ENCODE measurements at places on chromosomes 5 and 9.

GRCh38 chr5:23579566-23579965 is 72.2 kb downstream of the PRDM9 start:
- DNase-seq = no peak

DNA sequence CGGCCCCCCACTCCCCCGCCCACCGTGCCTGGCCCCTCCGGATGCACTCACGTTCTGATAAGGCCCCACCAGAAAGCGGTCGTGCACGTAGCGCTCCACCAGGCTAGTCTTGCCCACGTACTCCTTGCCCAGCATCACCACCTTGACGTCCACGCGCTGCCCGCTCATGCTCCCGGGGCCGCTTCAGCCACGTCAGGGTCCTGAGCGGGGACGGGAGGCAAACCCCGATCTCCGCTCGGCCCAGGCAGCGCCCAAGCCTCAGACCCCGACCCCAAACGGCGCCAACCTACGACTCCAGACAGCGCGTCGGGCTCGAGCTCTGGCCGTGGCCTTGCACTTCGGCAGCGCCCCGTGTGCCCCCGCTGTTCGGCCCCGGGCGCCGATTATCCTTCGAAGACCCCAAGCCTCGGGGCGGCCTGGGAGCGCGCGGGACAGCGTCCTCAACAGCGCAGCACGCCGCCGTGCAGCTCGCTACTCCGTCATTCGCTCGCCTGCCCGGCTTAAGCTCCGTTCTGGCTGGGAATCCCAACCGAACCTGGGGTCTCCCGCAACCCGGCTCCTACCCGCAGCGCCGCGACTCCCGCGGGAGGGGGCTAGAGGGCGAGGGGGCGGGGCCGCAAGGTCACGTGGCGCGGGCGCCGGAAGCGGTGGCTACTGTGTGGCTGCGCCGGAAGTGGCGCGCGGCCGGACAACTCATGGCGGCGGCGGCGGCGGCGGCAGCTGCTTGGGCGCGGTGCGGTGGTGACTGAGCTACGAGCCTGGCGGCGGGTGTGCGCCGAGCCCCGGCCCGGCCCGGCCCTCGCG is at the start of the genes PRELID1 and RAB24:
Gene PRELID1, plus strand, starts transcription at position 679 of the 804 bp plus-strand sequence. CDS start 187 bp downstream, outside the sequence.
Gene RAB24, minus strand, starts transcription at position 599 of the 804 bp plus-strand sequence. Its CDS starts 431 bp downstream, at position 168.
- DNase-seq = peak; percentile 78

- DNase-seq = peak; percentile 17
Measured at GRCh38 chr5:103232393-103232999, 26.1 kb upstream of the MACIR start.

DNA sequence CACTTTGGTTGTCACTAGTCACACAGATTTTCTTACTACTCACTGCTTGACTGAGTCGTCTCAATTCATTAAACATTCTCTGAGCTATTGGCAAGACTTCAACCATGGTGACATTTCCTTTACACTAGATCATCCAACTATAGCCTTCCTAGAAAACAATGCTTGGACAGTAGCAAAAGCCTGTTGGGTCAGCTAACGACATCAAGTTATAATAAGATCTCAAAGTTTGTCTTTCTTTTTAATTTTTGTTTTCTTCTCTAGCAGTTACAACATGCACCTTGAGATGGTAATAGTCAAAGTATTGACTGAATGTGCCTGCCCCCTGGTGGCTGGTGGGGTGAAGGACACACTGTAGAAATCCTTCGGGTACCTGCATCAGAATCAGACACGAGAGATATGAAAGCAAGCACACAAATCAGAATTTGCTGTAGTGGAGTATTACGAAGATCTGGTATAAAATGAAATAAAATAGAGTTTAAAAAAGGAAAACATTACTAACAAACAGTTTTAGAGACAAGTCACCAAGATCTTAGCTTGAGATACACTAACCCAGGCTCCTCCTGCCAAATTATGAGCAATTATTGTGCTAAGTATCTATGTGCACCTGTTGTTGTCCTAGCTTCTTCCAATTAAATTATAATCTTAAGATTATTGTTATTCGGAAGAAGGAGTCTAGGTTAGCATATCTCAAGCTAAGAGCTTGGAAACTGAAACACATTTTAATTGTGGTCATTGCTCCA is 81.2 kb downstream of the ARL15 start:
- peak; percentile 61 for DNase-seq

GRCh38 chr9:86827893-86828292 is 119.4 kb downstream of the GAS1 start:
- no peak for DNase-seq

- no peak for DNase-seq
Measured at GRCh38 chr9:128218518-128219389, 15.6 kb downstream of the DNM1 start.

DNA sequence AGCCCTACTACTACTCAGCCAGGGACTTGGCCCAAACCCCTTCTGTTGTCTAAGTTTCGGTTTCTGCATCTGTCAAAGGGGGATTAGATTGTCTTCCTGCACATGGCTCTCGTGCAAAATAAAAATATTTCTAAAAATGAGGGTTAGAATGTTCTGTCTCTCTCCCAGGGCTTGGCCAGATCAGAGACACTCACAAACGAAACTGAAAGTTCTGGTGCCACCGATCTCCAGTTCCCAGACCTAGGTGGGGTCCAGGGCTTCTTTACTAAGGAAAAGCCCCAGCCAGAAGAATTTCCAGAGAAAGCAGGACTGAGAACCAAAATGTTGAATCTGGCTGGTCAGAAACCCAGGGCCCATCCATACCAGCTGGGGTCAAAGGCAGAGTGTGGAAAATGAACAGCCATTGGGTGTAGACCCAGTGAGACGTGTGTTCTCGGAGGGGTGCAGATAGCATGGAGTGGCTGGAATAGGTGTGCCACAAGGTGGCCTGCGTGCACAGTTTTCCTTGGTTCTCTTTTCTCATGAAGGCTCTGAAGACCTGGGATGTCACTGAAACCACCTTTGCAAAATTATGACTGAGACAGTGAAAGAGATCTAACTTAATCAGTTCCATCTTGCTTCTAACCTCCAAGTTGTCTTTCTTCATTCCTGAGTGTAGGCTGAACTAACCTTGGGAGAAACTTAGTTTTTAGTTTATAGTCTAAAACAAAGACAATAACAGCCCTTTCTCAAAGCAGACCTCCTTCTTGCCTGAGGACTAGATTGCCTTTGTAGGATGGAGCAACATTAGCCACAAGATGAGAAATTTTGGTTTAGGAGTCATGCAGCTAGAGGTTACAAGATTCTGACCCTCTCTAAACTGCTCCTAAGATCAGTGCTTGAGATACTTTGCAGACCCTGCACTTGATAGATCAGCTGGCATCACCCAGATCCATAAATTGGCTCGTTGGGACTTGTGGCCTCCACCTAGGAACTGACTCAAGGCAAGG is 2.3 kb upstream of the SLC23A1 start:
- no peak for DNase-seq

GRCh38 chr5:54212331-54212730 is 98.0 kb downstream of the ARL15 start:
- DNase-seq = no peak

- DNase-seq = no peak
Measured at GRCh38 chr9:92770360-92770995, 5.8 kb upstream of the BICD2 start.

- no peak for DNase-seq
Measured at GRCh38 chr5:43099640-43100039, 21.1 kb upstream of the ZNF131 start.

DNA sequence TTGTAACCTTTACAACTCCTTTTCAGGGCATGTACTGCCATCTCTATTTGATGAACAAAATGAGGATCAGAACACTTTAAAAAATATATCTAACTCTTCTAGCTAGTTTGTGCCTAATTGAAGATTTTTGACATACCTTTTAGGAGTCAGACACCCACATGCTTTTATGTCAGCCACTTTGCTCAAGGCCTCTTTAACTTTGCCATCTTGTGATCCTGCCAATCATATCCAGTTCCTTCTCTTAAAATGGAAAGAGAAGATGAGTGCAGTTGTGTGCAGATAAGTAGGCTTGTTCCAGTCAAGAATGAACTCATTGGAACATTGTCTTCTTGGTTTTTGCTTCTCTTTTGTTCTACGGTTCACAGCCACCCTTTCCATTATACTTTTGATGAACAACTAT is 425.6 kb upstream of the TNC start:
- DNase-seq = no peak

DNA sequence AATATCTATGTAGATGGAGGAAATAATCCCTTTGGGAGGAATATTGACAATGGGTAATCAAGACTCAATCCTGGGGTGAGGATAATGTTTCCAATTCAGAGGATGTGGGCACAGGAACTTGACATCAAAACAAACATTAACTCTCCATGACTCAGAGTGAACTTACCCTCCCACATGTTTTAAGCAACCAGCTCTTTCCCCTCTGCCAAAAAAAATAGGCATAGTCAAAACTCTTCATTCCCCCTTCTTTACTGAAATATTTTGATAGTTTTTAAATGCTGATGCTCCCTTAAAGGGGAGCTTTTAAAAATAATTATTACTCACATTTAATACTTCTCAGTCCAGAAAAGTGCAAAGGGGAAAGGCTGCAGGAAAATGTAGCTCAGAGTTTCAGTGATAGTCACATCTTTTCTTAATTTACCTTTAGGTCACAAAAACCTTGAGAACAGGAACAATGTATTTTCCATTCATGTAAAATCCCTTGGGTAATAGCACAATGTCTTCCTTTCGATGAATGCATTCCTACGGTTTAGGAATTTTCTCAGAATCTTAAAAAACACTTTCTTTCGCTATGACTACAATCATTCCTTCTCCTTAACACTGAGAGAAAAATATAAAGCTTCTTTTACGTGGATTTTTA is 298.4 kb upstream of the GRAMD2B start:
- peak; percentile 40 for DNase-seq

DNA sequence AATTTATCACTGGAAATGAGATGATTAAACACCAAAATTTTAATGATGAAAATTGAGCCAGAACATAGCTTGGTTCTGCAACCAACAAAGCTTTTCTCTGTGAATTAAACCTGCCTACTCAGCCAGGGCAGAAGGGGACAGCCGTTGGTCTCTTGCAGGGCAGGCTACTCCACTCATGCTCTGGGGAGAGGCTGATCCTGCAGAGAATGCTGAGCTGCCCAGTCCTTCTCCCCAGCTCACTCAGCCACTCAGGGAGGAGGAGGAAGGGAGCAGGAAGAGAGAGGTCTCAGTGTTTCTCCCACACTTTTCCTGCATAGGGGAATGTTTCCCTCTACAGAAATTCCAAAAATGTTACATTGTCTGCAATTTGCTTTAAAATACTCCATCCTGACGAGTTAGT is 40.4 kb upstream of the HMHB1 start:
- no peak for DNase-seq

DNA sequence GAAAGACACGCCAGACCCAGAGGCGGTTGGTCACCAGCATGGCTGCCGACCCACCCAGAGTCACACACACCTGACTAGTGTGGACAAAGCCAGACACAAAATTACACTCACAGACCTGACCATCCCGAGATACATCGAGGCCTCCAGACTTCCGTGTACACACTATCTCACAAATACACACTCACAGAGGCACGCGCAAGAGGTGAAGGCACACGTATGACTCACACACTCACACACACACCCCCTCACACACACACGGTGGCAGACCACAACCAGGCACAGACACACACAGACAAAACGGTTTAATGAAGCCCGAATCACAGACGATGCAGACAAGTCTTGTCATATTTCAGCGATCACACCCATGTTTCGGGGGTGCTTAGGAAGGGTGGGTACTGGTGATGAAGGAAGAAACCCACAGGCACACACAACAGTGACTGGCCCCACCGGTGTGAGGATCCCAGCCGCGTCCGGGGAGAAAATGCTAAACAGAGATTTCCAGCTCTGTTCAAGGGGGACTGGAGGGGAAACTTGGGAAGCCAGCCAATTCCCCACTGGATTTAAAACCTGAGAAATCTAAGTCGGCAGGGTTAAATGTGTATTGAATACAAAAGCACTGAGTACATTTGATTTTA is 51.3 kb downstream of the CRB2 start:
- DNase-seq = no peak

GRCh38 chr9:32706004-32706724 is 70.7 kb upstream of the TAF1L start:
- no peak for DNase-seq

GRCh38 chr5:1913578-1913977 is 30.9 kb upstream of the IRX4 start:
- DNase-seq = no peak

DNA sequence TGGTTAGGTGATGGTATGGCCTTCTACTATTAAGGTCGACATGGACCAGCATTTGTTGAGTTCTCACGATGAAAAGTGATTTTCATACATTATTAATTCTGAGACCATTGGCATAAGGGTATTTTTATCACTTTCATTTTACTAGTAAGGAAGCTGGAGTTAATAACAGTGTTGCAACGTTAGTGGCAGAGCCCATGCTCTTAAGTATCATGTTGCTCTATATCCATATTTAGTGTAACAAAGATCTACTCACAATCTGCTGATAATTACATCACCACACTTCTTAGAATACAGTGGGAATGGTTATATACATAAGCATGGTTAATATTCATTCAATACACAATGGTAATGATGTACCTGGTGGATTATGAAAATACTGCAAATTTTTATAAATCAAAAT is 81.9 kb downstream of the PRR16 start:
- DNase-seq = no peak

GRCh38 chr5:124074500-124074899 is 562.5 kb downstream of the CSNK1G3 start:
- DNase-seq = no peak

DNA sequence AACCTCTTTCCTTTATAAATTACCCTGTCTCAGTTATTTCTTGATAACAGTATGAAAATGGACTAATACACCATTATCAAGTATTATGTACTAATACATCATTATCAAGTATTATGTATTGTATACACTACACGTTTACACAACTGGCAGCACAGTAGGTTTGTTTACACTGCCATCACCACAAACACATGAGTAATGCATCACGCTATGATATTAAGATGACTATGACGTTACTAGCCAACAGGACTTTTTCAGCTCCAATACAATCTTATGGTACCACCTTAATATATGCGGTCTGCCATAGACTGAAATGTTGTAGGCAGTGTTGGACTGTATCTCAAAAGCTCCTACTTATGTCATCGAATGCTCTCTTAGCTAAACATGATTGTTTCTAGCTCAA is 28.2 kb downstream of the PRELID2 start:
- DNase-seq = no peak

DNA sequence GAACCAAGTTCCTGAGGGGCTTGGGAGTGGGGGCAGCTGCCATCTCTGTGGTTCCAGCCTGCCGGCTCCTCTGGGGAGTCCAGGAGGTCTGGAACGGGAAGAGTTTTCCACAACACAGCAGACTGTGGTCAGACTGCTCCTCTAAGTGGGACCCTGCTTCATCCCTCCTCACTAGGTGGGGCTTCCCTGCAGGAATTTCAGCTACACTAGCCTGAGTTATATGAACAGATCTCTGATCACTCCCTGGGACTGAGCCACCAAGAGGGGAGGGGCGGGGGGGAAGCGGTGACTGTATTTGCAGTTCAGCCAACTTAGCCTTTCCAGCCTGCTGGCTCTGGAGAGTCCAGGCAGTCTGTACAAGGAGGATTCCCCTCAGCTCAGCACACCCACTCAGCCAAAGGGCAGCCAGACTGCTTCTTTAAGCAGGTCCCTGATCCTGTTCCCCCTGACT is 19.4 kb downstream of the DTWD2 start:
- DNase-seq = no peak

All from HTR-8/SVneo (cell line).